ENCODE measurements at places on chromosomes 13 and 19.

- no peak for DNase-seq
Measured at GRCh38 chr19:45385392-45386221, 15.2 kb upstream of the ERCC2 start.

GRCh38 chr13:85798556-85798955, 663 bp downstream of the SLITRK6 start:
- DNase-seq: no peak

DNA sequence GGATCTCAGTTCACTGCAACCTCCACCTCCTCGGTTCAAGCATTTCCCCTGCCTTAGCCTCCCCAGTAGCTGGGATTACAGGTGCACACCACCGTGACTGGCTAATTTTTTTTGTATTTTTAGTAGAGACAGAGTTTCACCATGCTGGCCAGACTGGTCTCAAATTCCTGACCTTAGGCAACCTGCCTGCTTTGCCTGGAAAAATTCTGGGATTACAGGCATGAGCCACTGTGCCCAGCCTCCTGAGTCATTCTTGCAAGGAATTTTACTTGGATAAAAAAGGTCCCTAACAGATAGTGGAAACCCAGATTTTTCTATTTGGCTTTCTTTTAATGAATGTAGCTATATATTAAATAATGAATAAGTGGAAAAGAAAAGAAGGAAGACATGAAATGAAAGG, 449.9 kb upstream of the ATXN8OS start:
- no peak for DNase-seq

- no peak for DNase-seq
Measured at GRCh38 chr13:71589032-71589431, 278.0 kb downstream of the DACH1 start.

GRCh38 chr19:9934132-9934950, 2.0 kb downstream of the OLFM2 start:
- peak; percentile 81 for DNase-seq

DNA sequence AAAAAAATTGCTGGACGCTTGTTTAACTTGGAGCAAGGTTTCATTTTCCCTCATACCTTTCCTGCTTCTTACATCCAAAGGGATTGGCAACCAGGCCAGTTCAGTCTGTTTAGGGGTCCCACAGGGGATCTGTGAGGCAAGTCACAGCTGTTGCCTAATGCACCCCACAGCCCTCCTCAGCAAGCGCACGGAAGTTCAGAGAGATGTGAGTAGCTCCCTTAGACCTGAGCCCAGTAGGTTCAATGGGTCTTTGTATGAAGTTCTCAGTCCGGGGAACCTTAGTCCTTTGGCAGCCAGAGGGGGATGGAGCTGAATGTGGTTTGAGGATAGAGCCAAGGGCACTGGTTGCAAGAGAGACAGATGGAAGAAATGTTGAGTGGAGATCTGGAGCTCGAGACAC, 13.0 kb downstream of the SAMD4B start:
- DNase-seq: no peak

- no peak for DNase-seq
Measured at GRCh38 chr19:16076958-16077611, 790 bp downstream of the TPM4 start.

- DNase-seq: no peak
Measured at GRCh38 chr13:91664039-91664438, 265.6 kb downstream of the GPC5 start.

- no peak for DNase-seq
Measured at GRCh38 chr19:15702534-15702930, 25.3 kb upstream of the OR10H2 start.

GRCh38 chr19:49343123-49343522, 7.9 kb downstream of the CD37 start:
- no peak for DNase-seq

DNA sequence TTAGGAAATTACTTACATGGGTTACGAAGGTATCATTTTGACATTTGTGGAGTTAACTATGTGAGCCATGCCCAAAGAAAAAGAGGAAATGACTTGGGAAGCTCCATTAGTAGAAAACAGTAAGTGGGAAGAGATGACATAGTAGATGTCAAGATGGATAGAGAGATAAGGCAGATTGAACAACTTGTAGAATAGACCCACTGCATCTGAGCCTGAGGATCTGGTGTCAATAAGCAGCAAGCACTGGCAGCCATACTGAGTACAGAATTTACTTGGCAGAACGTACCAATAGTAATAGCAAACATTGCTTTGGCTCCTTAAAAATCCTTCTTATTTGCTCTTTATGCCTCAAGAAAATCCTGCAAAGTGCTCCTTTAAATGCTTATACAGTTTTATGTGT, 203.8 kb downstream of the GPC6 start:
- no peak for DNase-seq

- DNase-seq: no peak
Measured at GRCh38 chr13:33264620-33264978, 21.0 kb downstream of the STARD13 start.

DNA sequence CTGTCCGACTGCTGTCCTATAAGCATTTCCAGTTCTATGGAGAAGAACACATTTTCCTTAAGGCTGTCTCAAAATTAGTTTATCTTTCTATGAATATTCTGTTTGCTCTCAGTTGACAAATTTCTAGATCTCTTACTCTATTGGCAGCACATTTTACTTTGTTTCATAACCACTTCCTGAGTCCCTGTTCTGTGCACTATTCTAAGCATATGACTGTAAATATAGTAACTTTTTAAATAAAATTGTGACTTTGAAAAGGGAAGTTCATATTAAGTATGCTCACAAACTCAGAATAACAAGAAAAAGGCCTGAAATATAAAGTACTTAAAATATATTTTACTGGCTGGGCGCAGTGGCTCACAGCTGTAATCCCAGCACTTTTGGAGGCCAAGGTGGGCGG, 56.5 kb upstream of the HTR2A start:
- no peak for DNase-seq

DNA sequence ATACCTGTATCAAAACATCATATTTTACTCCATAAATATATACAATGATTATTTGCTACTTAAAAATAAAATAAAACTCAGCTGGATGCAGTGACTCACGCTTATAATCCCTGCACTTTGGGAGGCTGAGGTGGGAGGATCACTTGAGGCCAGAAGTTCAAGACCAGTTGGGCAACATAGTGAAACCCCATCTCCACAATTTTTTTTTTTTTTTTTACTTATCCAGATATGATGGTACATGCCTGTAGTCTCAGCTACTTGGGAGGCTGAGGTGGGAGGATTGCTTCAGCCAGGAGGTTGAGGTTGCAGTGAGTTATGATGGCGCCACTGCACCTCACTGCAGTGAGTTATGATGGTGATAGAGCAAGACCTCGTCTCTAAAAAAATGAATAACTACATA, 22.4 kb downstream of the POU2F2 start:
- no peak for DNase-seq
